ENCODE measurements at places on chromosomes 4 and X.

DNA sequence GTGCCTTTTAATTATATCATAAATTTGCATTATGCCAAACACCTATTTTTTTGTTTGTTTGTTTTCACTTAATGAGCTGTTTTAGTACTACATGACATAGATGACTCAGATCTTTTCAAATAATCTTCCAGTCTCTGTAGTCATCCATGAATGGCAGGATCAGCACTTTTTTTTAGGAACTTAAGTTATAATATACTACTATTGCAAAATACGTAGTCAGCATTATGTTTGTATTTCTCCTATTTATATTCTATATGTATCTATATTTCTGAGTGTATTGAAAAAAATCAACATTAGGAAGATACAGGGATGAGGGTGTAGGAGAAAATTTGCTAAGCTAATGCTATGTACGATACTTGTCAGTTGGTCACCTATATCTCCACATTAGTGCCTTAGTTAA, 773.1 kb upstream of the AGA start:
- no peak overlapping the region for H3K4me3 ChIP-seq
- DNase-seq = no peak
- no peaks in the 10 kb centered on the region for H3K27me3 ChIP-seq
- no peaks in the 10 kb centered on the region for H3K36me3 ChIP-seq
- no peak overlapping the region for H3K27ac ChIP-seq

DNA sequence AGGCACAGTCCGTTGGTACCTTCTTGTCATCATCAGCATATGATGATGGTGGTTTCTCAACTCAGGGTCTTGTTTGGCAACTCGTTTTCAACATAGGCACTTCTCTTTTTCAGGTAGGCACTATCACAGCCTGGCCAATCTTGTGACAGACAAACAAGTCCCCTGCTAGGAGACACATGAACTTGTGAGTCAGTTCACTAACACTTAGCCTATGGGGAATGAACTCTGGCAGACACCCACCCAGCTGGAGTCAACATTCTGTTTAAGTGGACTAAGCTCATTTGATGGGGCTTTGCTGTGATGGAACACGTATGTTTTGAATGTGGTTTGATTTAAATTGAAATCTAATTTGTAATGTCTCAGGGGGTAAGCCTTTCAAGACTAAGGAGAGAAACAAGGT, 100.7 kb upstream of the MAMLD1 start:
- H3K4me3 ChIP-seq = no peak overlapping the region
- no peaks in the 10 kb centered on the region for H3K27me3 ChIP-seq
- H3K27ac ChIP-seq = no peak overlapping the region
- no peak for DNase-seq
- peaks cover 10% of the 10 kb centered on the region for H3K4me1 ChIP-seq

DNA sequence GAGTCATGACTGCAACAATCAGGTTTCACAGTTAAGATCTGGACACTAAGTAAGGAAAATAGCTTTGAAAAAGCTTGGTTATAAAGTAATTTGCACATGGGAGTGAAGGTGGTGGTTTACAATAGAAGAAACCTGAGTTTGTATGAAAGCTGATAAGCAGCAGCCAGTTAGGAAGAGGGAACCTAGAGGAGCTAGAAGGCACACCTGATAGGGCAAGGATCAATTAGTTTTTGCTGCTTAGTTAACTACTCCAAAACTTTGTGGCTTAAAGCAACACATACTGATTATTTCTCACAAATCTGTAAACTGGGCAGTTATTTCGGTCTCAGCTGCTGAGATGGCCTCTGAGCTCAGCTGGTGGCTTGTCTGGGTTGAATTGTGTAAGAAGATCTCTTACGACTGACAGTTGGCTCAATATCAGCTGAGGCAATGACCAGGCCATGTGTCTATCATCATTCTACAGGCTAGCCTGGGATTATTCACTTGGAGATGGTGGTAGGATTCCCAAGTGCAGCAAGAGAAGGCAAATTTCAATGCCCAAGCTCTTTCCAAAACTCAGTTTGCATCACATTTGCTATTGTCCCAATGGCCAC, 255.0 kb upstream of the PITX2 start:
- H3K36me3 ChIP-seq = no peaks in the 10 kb centered on the region
- H3K4me1 ChIP-seq = peaks cover 9% of the 10 kb centered on the region
- no peaks in the 10 kb centered on the region for H3K27me3 ChIP-seq

- H3K27me3 ChIP-seq = no peaks in the 10 kb centered on the region
- H3K27ac ChIP-seq = no peak overlapping the region
- H3K36me3 ChIP-seq = no peaks in the 10 kb centered on the region
- H3K4me1 ChIP-seq = peaks cover 22% of the 10 kb centered on the region
Observed at GRCh38 chrX:151901826-151902225, 10.9 kb upstream of the MAGEA4 start.

DNA sequence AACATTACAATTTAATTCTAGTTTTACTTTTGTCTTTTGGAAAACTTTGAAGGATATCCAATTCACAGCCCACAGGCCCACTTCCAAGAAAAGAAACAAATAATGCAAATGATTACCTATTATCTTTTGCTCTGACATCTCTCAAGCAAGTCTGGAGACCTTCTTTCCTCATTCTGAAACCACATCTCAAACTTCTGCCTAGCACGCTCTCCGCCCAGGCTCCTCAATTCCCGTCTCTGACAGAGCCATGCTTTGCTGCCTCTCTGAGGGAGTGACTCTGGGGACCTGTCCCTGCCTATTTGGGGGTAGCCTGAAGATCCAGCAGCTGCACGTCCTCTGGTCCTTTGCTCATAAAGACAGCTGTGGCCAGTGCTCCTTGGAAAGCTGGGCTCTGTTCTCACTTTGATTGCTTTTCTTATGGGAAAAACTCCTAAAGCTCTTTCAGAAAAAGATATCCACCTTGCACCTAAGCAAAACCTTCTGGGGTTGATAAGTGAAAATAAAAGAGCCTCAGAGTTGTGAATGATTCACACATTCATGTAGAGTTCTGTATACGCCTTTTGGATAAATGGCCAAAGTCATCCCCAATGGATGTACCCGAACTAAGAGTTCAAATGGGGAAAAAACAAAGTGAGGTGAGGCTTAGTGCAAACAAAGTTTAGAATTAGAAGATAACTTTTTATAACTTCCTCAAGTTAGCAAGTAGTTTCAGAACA, 72.4 kb upstream of the TNIP3 start:
- no peak overlapping the region for H3K27ac ChIP-seq
- H3K4me3 ChIP-seq = no peak overlapping the region
- no peaks in the 10 kb centered on the region for H3K27me3 ChIP-seq
- no peak for DNase-seq

DNA sequence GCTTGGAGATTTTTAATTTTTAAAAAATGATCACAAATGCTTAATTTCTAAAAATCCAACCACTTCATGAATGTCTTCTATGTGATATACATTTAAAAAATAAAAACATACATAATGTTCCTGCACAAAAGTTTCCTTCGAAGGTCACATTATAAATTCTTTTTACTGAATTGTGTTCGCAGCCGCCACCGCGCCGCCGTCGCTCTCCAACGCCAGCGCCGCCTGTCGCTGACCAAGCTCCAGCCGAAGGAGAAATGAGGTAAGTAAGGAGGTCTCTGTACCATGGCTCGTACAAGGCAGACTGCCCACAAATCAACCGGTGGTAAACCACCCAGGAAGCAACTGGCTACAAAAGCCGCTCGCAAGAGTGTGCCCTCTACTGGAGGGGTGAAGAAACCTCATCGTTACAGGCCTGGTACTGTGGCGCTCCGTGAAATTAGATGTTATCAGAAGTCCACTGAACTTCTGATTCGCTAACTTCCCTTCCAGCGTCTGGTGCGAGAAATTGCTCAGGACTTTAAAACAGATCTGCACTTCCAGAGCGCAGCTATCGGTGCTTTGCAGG, 48.8 kb upstream of the NEUROG2 start:
- no peak overlapping the region for H3K4me3 ChIP-seq
- no peak for DNase-seq
- H3K36me3 ChIP-seq = no peaks in the 10 kb centered on the region
- H3K4me1 ChIP-seq = no peaks in the 10 kb centered on the region
- H3K27me3 ChIP-seq = no peaks in the 10 kb centered on the region

- H3K27ac ChIP-seq = no peak overlapping the region
- H3K4me1 ChIP-seq = no peaks in the 10 kb centered on the region
- H3K4me3 ChIP-seq = no peak overlapping the region
- no peaks in the 10 kb centered on the region for H3K27me3 ChIP-seq
- no peak for DNase-seq
Observed at GRCh38 chr4:89994176-89994873, 99.7 kb downstream of the MMRN1 start.

DNA sequence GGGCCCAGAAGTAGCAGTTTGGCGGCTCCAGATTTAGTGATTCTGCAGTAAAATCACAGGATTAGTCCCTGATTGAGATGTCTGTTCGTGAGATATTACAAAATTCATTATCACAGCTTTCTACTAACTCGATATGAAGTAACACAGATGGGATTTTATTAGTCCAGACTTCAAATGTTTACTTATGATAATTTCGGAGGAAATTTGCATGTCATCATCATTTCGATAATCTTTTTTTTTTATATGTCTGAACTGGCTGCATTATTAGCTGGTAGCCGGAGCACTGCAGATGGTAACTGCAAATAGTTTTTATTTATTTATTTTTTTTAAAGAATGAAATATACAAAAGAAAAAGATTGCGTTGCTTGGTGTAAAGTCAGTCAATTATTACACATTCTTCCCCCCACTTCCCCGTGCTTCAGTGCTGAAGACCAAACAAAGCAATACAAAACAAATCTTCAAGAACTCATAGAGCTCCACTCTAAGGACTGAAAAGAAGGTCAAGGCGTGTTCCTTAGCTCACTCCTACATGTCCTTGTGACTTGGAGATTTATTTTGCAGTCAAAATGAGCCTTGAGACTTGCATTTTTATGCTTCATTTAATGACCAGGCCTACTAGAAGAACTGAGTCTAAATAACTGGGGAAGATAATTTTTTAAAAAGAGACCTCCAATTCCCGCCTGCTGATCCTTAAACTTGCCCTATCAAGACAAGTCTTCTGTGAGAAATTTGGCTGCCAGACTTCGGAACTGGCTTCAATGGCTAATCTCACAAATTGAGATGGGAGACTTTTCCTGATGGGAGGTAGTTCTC, 11.7 kb upstream of the PITX2 start:
- peaks cover 67% of the 10 kb centered on the region for H3K4me1 ChIP-seq
- H3K4me3 ChIP-seq = peak overlapping the region; percentile 93
- DNase-seq = no peak
- H3K36me3 ChIP-seq = peaks cover 38% of the 10 kb centered on the region

GRCh38 chr4:94635177-94635576, 122.6 kb upstream of the BMPR1B start:
- H3K4me1 ChIP-seq = peaks cover 52% of the 10 kb centered on the region
- peak overlapping the region; percentile 32 for H3K4me3 ChIP-seq
- peak; percentile 53 for DNase-seq
- peaks cover 47% of the 10 kb centered on the region for H3K36me3 ChIP-seq
- H3K27me3 ChIP-seq = no peaks in the 10 kb centered on the region

GRCh38 chr4:140568507-140569306, at the start of gene UCP1:
UCP1 (minus strand) TSS chr4:140568961; CDS start chr4:140568729, 232 bp downstream.
- DNase-seq = no peak
- H3K27ac ChIP-seq = no peak within 1 kb of the TSS
- no peaks in the 10 kb centered on the region for H3K4me1 ChIP-seq
- H3K27me3 ChIP-seq = peaks cover 36% of the 10 kb centered on the region

DNA sequence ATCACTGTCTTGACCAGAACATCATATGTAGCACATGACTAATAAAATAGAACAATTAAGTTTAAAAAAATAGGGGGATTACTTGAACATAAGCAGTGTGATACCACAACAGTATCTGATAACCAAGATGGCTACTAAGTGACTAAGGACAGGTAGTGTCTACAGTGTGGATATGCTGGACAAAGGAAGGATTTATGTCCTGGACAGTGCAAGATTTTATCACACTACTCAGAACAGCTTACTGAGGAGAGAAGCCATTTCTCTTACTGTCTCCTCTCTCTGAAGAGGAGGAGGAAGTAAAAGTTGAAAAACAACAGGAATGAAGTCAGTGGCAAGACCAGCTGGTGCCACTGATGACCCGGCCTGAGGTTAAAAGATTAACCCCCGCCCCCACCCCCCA, 4.0 kb upstream of the SLC10A7 start:
- H3K27ac ChIP-seq = no peak overlapping the region
- H3K4me1 ChIP-seq = peaks cover 15% of the 10 kb centered on the region
- DNase-seq = no peak
- no peaks in the 10 kb centered on the region for H3K36me3 ChIP-seq

GRCh38 chrX:24899391-24899790, 116.4 kb downstream of the ARX start:
- no peak overlapping the region for H3K27ac ChIP-seq
- no peaks in the 10 kb centered on the region for H3K27me3 ChIP-seq
- no peak for DNase-seq
- no peaks in the 10 kb centered on the region for H3K36me3 ChIP-seq
- H3K4me3 ChIP-seq = no peak overlapping the region

DNA sequence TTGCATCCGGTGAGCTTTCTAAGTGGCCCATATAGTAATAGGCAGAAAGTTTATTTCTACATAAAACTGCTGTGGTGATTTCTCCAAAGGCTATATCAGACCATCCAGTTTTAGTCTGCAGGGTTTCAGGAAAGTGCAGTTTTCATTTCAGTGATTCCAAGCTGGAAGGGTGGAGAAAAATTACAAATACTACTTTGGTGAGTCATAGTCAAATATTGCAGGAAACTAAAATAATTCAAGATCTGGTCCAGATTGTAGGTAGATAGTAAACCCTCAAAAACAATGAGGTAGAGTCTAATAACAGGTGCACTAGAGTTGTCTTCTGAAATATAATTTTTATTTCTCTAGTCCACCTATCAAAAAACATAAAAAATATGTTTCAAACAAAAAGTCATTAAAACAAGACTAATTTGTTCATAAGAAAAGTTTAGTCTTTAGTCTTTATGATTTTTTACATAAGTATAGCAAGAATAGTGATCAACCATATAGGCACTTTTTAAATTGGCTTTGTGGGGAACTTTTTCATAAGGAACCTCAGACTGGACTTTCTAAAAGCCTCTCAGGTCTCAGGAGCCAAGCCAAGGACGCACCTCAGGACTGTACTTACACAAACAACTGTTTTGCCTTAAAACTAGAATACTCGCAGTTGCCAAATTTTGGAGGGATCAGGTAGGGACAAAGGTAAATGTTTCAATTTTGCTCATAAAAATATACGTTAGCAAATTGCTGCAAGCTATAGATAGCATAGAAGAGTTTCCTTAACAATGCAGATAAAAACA, 101.8 kb upstream of the TLR3 start:
- peaks cover 4% of the 10 kb centered on the region for H3K27me3 ChIP-seq
- DNase-seq = no peak
- peaks cover 25% of the 10 kb centered on the region for H3K4me1 ChIP-seq

- H3K4me1 ChIP-seq = peaks cover 36% of the 10 kb centered on the region
- peaks cover 2% of the 10 kb centered on the region for H3K27me3 ChIP-seq
- peak; percentile 22 for DNase-seq
- no peaks in the 10 kb centered on the region for H3K36me3 ChIP-seq
- no peak overlapping the region for H3K4me3 ChIP-seq
Observed at GRCh38 chrX:153474718-153475117, 4.3 kb upstream of the HAUS7 start.

DNA sequence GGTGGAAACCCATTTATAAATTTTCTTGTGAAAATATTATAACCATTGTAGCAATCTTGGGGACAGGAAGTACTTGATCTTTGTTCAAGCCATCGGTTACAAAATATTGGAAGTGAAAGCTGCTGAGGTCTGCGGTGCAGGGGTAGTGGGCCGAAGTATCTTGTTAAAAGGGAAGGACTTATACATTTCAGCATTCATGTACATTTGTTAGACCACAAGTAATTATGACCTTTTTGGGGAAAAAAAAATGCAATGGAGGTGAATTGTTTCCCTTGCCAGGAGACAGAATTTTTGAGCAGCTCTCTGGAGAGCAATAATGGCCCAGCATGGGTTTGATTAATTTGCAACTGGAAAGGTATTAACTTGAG, 121.3 kb downstream of the EGF start:
- H3K4me3 ChIP-seq = no peak overlapping the region
- no peak overlapping the region for H3K27ac ChIP-seq
- peaks cover 12% of the 10 kb centered on the region for H3K27me3 ChIP-seq
- DNase-seq = no peak
- H3K36me3 ChIP-seq = no peaks in the 10 kb centered on the region
- peaks cover 7% of the 10 kb centered on the region for H3K4me1 ChIP-seq

Measured in HFFc6 (cell line).